ENCODE measurements at places on chromosomes 11 and 22.

GRCh38 chr11:120136356-120136755 lies 1.6 kb downstream of the TRIM29 start:
- DNase-seq: no peak

DNA sequence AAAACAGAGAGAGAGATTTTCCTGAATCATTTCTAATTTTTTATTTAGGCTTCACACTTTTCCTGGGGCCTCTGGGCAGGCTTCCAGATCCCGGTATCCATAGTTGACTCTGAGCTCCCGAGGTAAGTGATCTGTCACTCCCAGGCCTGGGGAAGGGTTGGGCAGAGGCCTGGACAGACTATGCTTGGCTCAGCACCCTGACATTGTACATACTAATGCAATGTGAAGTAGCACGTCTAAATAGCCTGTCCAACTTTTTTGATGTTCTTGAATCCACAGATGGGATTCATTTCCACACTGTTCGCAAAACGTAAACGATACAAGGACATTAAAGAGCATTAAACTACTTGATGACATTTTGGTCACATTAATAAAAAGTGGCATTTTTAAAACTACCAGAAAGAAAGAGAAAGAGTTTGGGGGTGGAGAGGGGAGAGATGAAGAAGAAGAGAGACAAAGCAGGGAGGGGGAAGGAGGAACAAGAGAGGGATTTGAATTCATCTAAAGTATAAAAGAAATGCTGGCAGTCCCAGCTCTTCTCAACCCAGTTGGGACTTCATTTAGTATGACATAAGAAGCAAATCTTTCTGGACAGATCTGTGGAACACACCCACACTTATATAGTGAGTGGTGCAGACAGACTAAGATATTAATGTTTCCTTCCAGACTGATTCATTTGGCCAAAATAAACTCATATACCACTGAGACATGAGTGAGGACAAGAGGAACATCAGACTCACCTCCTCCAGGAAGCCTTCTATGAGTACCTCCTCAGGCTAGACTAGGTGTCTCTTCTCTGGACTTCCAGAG lies 514.2 kb downstream of the SOX6 start:
- DNase-seq: no peak

GRCh38 chr22:24459911-24460310 lies 32.5 kb downstream of the ADORA2A start:
- DNase-seq: no peak

GRCh38 chr22:35564975-35565867 lies 24.6 kb downstream of the RASD2 start:
- DNase-seq: no peak

GRCh38 chr11:119254239-119254638 lies 48.1 kb downstream of the CBL start:
- DNase-seq: no peak

DNA sequence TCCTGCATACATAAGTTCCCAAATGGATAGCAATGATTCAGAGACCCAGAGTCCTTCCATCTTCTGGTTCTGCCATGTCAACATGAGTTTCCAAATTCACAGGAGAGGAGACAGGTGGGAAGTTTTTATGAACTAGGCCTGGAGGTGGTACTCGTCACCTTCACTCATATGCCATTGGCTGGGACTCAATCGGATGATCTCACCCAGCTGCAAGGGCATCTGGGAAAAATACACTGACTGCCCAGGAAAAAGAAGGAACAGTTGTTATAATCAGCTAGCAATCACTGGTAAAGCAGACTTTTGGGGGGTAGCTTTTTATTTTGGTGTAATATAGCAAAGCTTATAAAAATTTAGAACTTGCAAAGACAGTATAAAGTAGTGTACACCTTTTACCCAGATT lies 83.9 kb downstream of the OTOG start:
- no peak for DNase-seq

- no peak for DNase-seq
These were observed 29.3 kb downstream of the NAT10 start for GRCh38 chr11:34134765-34135164.

DNA sequence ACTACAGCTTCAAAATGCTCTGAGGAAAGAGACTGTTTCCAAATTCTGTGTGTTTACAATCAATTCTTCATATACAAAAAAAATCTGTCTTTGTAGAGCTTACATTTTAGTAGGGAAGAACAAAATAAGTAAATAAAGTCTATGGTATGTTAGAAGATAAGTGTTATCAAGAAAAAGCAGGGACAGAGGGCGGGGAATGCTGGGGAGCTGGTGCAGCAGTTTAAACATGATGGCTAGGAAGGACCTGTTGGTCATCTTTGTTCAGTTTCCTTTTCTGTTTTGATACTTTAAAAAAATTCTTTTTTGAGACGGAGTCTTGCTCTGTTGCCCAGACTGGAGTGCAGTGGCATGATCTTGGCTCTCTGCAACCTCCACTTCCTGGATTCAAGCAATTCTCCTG lies 16.1 kb downstream of the TMEM25 start:
- no peak for DNase-seq

DNA sequence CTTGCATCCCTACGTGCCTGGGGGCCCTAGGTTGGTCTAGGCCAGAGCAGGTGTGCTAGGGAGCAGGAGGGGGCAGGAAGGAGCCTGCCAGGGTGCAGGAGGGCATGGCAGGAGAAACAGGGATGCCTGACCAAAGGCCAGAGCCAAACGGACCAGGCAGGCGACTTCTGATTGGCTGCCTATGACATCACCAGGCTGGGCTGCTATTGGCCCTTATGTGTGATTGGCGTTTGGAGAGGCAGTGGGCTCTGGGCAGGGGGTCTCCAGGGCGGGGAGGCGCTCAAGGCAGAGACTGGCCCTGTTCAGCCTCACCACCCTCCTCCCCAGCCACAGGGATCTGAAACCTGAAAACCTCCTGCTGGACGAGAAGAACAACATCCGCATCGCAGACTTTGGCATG lies 44.4 kb downstream of the MOB2 start:
- no peak for DNase-seq

DNA sequence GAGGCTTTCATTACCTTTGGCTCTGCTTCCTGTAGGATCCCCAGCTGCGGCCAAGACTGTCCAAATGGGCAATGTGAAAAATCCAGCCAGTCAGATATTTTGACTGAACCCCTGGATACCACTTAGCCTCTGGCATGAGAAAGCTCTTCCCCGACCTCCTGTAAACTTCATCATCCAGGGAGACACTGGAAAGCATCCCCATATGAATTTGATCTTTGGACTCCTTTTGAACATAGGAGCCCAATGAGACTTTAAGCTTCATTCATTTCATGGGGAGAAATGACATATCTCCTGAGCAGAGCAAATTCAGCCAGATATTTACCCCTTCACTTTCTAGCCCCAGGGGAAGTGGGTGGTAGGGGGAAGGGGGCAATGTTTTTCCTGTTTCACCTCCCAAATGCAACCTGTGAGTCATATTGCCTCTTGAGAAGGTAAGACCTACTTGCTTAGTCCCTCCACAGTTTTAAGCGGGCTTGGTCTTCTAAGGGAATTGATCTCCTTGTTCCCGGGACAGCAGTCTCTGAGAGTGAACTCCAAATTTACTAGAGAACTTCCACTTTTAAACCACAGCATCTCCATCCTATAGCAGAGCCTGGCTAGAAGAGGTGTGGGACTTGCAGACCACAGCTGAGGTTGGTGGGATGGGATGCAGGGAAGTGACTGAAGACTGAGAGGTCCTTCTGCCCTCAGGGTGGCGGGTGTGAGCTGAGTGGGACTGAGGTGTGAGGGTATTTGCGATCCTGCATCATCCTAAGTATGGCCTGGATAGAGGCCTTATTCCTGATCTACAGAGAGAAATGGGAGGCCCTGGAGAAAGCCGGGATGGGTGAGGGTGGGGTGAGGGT lies 20.3 kb upstream of the POU2AF1 start:
- DNase-seq: no peak

DNA sequence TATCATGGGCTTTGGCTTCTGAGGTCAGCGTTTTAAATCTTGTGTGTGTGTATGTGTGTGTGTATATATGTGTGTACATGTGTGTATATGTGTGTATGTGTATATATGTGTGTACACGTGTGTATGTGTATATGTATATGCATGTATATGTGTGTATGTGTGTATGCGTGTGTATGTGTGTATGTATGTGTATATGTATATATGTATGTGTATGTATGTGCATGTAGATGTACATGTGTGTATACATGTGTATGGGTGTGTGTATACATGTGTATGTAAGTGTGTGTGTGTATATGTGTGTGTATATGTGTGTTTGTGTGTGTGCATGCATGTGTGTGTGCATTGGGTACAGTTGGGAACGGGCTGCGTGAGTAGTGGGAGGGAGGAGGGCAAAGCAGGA lies 123.0 kb downstream of the ST3GAL4 start:
- DNase-seq: no peak

GRCh38 chr11:78649361-78650215 lies 74.9 kb upstream of the NARS2 start:
- DNase-seq: no peak

DNA sequence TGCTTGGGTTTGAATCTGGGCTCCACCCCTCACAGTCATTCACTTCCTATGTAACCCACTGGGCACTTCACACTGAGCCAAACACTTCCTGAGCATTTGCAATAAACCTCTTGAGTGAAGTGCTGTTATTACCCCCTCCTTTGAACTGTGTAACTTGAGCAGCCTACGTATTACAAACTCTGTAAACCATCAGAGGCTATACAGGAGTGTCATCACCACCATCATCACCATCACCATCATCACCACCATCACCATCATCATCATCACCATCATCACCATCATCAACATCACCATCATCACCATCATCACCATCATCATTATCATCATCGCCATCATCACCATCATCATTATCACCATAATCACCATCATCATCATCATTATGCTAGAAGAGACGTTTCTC lies 18.4 kb downstream of the RTL6 start:
- no peak for DNase-seq

DNA sequence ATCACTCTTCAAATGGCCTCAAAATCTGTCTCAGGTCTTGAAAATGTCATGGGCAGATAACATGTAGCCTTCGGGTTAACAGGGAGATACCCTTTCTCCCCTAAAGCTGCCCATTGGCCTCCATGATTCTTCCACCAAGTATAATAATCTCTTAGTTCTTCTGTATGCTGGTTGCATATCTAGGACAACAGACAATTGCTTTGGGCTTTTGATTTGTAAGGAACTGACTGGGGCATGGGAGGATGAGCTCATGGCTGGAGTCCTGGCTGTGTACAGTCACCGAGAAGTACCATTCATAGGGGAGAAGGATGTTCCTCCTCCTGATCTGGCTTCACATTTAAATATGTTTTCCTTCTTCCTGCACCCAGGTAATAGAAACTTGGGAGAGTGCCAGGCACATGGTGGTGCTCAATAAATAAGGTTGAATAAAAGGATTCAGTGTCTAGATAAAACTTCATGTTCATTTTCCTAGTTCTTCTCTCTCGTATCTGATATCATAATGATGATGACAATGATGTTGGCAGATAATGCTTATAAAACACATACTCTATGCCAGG lies 2.8 kb upstream of the AMPD3 start:
- peak; percentile 84 for DNase-seq

- DNase-seq: no peak
These were observed 77.6 kb downstream of the BMAL1 start for GRCh38 chr11:13355191-13355590.

GRCh38 chr22:33057363-33057995 lies 702 bp downstream of the SYN3 start:
- DNase-seq: no peak

- peak; percentile 81 for DNase-seq
These were observed 975 bp upstream of the MDK start for GRCh38 chr11:46380340-46381047.

DNA sequence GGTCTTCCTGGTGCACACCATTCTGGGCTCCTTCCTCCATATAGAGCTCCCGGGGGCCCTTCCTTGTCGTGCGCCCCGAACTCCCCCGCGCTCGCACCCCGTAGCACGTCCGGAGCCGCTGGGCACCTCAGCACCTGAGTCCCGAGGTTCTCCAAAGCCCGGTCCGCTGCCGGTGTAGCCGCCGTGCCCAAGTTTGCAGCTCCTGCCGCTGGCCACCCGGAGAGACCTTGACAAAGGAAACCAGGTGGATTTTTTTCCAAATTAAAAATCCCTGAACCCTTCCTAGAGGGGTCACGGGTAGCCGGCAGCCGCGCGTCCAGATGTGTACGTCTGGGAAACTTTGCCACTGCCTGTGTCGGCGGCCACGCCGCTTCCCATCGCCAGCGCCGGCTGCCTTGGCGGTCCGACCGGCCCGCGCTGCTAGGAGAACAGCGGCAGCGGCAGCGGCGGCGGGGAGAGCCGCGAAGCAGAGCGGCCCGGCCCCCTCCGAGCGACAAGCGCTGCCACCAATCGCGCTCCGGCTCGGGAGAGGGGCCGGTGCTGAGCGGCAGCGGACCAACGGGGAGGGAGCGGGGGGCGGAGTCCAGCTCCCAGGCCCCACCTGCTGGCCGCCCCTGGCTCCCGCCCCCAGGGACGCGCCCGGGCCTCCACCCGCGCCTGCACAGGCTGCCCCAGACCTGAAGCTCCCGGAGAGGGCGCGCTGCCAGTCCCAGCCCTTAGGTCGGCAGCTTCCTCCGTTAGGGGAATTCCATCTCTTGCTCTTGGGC lies at the start of gene GALNT18:
Gene GALNT18, minus strand, starts transcription at position 433 of the 767 bp plus-strand sequence.
- peak; percentile 88 for DNase-seq

DNA sequence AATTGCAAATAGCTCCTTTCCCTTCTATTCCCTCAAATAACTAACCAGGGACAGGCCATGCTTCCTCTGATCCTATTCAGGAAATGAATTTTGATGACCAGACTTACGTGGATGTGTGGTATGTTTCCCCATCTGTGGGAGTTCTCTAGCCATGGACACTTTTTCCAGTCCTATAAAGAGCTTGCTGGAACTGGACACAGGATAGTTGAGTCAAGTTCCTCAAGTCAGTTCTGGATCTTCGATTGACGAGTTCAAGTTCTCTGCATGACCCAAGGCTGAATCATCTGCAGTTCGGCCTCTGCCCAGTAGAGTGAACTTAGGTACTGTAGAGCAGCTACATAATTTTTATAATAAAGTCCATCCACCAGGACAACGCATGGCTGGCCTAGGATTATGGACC lies 52.7 kb upstream of the CCND1 start:
- DNase-seq: no peak

- DNase-seq: no peak
These were observed 96.1 kb downstream of the LRRC32 start for GRCh38 chr11:76574406-76574805.

DNA sequence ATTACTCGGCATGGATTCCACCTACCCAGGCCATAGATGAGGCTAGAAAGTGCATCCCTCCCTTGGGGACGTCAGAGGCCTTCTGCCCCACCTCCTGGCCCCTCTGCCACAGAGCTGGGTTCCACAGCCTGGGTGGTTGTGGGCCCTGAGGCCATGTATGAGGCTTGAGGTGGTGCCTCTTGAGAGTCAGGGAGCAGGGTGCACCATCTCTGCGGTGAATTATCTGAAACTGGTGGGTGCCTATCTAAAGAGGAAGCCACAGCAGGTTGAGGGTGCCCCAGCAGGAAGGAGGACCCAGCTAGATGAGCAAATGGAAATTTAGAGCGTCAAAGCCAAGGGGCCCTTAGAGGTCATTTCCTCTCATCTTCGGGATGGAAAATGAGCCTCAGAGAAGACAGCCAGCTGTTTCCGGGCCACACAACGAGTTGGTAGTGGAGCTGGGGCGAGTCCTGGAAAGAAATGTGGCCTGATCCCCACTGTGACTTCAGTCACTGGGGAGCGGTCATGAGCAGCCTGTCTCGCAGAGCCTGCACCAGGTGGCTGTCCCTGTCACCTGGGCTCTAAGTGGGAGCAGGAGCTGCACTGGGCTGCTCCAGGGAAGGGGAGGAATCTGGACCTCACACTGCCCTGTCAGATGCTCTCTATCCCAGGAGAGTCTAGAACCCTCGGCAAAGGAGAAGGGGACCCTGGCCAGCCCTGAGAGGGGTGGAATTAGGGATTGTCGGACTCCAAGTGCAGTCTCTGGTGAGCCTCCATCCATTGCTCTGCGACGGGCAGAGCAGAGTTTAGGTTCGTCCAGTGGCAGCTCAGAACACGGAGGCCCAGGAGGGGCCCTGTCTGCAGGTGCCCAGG lies 7.3 kb downstream of the ADORA2A start:
- peak; percentile 98 for DNase-seq

All from suppressor macrophage treated with lipopolysaccharide for 1 hour (primary cell).